Naive thymus-derived CD4-positive, alpha-beta T cell (primary cell): ENCODE measurements at places on chromosomes 5 and 9. TPM values are rescaled to one million over a fixed set of nuclear protein-coding genes. Genes with fewer than 3 reads are reported as not detected.

TERT gene
- 2.7 and 3.3 TPM in 2 replicates for total RNA-seq

CERT1 gene
- total RNA-seq, result 60.4 TPM

CNTLN gene
- 0.30 TPM for total RNA-seq

C9orf85 gene
- total RNA-seq, result 9.1 TPM

SPINK7 gene
- total RNA-seq, result not detected

GFI1B gene
- total RNA-seq, result not detected

MYORG gene
- total RNA-seq, result 0.78 TPM

WNT8A gene
- total RNA-seq, result not detected in 2 replicates

SIT1 gene
- 45.9 TPM for total RNA-seq

MYOT gene
- not detected for total RNA-seq

C5 gene
- 1.8 TPM for total RNA-seq

HAVCR1 gene
- 31.9 TPM for total RNA-seq

PFN3 gene
- total RNA-seq, result not detected

IL5 gene
- not detected for total RNA-seq

NPDC1 gene
- total RNA-seq, result 30.3 TPM

MOB3B gene
- total RNA-seq, result 0.67 TPM

RGMB gene
- total RNA-seq, result 22.4 TPM

ITGA2 gene
- total RNA-seq, result 0.49 TPM

MARVELD2 gene
- total RNA-seq, result 0.45 TPM

HBEGF gene
- 95.5 TPM for total RNA-seq

TLX3 gene
- total RNA-seq, result not detected

QRFP gene
- total RNA-seq, result not detected

GALNT12 gene
- total RNA-seq, result 12.5 TPM

KLF4 gene
- 0.29 and 0.46 TPM in 2 replicates for total RNA-seq

ERAP2 gene
- 103 TPM for total RNA-seq

COL15A1 gene
- total RNA-seq, result not detected

ADGRD2 gene
- not detected for total RNA-seq

RNF183 gene
- total RNA-seq, result not detected in 2 replicates

MTX3 gene
- total RNA-seq, result 17.7 and 18.8 TPM in 2 replicates

ATP10B gene
- not detected in 2 replicates for total RNA-seq

F12 gene
- total RNA-seq, result 0.16 TPM

TRAF1 gene
- total RNA-seq, result 130 TPM

IDNK gene
- 10.9 TPM for total RNA-seq

CCL27 gene
- not detected for total RNA-seq

TBC1D2 gene
- total RNA-seq, result 8.8 TPM

GABRA1 gene
- not detected for total RNA-seq

ACSL6 gene
- 22.2 TPM for total RNA-seq

LPAR1 gene
- not detected for total RNA-seq

CCDC192 gene
- not detected for total RNA-seq

GPRIN1 gene
- 0.54 TPM for total RNA-seq

SVEP1 gene
- not detected in 2 replicates for total RNA-seq

LRRC19 gene
- total RNA-seq, result not detected

GABRG2 gene
- total RNA-seq, result not detected

MAP1B gene
- total RNA-seq, result not detected

SPINK13 gene
- not detected for total RNA-seq

DNAJC18 gene
- total RNA-seq, result 3.4 TPM

HTR1A gene
- total RNA-seq, result not detected

SLC6A19 gene
- not detected for total RNA-seq

PCDHGA2 gene
- 0.10 TPM for total RNA-seq

CARTPT gene
- not detected for total RNA-seq

LIFR gene
- total RNA-seq, result 0.16 TPM

PCDHA13 gene
- not detected in 2 replicates for total RNA-seq

CFAP90 gene
- total RNA-seq, result not detected

CLIC3 gene
- total RNA-seq, result 0.46 TPM

NR4A3 gene
- 0.08 TPM for total RNA-seq

SPATA9 gene
- total RNA-seq, result not detected

GDA gene
- not detected for total RNA-seq

PCDHGA7 gene
- 0.13 TPM for total RNA-seq
